ENCODE measurements at places on chromosomes 12 and 14. TPM values are rescaled to one million over a fixed set of nuclear protein-coding genes. Genes with fewer than 3 reads are reported as not detected.

TAS2R7 gene
- not detected for total RNA-seq

GARIN6 gene
- not detected for total RNA-seq

GMFB gene
- total RNA-seq, result 33.4 TPM

HCAR3 gene
- total RNA-seq, result not detected

GCN1 gene
- 128 TPM for total RNA-seq

ABCC9 gene
- total RNA-seq, result not detected

CD69 gene
- total RNA-seq, result 150 TPM

AQP6 gene
- total RNA-seq, result not detected

KCNC2 gene
- total RNA-seq, result not detected

TAS2R42 gene
- not detected for total RNA-seq

DENND5B gene
- 0.29 TPM for total RNA-seq

KSR2 gene
- total RNA-seq, result not detected

MYH7 gene
- total RNA-seq, result not detected

EPS8 gene
- 3.2 TPM for total RNA-seq

RIPK3 gene
- 7.6 TPM for total RNA-seq

All from activated naive CD4-positive, alpha-beta T cell treated with anti-CD3 and anti-CD28 coated beads for 36 hours (primary cell).